ENCODE measurements at places on chromosomes 13 and 19.
A peak's percentile ranks its signal among the peaks of the same experiment; 100 is the strongest.

DNA sequence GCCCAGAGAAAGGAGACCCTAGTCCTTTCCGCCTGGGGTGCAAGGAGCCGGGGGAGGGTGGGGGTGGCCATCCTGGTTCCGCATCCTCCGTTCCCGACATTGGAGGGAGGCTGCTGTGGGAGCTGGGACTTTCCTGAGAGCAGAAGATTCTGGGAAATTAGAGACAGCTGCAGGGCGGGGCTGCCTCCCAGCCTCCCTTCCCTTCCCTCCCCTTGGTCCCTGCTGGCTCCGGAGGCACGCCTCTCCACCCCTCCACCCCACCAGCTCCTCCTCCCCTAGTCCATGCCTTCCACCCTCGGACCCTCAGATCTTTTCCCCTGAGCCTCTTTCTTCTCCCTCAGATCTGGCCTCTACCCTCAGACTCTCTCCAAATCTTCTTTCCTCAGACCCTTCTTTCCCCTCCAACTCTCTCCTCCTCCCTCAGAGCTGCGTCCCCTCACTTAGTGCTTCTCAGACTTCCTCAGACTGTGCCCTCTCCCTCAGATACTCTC, 3.1 kb upstream of the BCL3 start:
- DNase-seq: no peak

DNA sequence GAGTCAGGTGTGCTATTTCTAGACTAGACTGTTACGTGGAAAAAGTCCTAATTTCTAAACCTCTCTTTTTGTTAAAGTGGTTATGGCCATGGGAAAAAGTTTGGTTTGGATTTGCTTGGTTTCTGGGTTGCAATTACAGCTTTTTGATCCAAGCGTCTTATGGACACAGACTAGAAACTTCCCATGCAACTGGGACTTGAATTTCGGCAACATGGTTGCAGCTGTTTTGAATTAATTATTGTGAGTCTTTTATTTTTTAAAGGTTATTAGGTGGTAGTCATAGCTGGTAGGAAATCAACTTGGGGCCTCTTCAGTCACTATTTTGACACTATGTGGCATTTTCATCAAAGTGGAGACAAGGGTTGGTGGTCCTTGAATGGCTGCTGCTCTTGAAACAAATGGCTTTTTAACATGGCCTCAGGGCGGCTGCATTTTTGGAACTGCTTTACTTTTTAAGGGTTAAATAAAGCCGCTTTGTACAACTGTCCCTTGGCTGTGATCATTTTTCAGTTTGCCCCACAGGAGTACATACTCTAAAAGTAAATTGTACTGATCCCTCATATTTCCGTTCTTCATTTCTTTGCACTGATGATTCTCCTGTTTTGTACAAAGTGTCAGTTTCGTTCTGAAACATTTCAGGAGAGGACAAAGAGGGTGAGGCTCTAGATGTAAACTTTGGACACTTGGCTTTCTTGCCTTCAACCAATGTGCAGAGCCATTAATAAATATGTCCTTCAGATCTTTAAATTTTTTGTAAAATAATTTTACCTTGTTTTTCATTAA, 15.9 kb downstream of the HNRNPM start:
- DNase-seq: no peak

DNA sequence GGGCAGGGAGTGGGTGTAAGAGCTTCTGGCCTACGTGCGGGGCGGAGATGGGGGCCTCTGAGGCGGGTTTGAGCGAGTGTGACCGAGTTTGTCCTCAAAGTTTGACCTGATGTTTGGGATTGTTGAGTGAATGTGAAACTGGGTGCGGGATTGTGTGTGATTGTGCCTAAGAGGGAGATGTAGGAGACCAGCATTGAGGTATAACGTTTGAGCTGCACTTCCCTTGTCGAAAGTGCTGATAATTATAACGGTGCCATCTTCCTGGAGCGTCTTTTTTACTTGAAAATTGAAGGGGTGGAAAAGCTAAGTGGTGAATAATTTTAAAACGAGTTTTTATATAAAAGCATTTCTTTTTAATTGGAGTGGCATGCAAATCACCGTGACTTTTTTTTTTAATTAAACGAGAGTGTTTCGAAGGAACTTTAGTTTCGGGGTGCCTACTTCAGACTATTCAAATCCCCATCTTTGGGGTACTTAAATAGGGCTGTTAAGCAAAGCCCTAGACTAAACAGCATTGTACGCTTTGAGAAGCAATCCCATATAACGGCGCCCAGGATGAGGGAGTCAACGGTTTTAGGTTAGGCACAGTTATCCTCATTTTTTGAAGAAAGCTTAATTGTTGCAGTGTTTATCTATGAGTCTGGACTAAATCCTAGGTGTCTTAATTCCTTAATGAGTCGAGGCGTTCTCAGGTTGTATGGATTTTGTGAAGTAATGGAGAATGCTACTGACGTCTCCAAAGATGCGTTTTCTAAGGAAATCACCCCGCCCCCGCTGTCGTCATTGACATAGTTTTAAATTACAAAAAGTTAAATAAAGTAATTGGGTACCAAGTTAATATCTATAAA, 594 bp downstream of the ZNF146 start:
- DNase-seq: no peak

DNA sequence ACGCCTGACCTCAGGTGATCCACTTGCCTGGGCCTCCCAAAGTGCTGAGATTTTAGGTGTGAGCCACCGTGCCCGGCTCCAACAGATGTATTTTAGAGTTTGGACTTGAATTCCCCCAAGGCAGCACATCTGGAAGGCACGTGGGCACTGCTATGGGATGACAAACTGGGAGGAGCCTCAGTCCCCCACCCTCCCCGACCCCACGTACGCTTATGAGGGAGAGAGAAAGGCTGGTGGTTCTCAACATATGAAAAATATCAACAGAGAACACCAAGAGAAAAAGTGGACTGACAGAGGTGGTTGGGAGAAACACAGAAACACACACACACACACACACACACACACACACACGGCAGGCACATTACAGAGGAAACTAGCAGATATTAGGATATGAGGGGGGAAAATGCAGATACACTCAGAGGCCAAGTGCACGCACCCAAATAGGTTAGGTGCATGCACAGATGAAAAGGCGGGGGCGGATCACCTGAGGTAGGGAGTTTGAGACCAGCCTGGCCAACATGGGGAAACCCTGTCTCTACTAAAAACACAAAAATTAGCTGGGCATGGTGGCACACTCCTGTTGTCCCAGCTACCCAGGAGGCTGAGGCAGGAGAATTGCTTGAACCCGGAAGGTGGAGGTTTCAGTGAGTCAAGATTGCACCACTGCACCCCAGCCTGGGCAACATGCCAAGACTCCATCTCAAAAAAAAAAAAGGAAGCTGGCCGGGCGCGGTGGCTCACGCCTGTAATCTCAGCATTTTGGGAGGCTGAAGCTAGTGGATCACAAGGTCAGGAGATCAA, 3.2 kb downstream of the STX10 start:
- no peak for DNase-seq

DNA sequence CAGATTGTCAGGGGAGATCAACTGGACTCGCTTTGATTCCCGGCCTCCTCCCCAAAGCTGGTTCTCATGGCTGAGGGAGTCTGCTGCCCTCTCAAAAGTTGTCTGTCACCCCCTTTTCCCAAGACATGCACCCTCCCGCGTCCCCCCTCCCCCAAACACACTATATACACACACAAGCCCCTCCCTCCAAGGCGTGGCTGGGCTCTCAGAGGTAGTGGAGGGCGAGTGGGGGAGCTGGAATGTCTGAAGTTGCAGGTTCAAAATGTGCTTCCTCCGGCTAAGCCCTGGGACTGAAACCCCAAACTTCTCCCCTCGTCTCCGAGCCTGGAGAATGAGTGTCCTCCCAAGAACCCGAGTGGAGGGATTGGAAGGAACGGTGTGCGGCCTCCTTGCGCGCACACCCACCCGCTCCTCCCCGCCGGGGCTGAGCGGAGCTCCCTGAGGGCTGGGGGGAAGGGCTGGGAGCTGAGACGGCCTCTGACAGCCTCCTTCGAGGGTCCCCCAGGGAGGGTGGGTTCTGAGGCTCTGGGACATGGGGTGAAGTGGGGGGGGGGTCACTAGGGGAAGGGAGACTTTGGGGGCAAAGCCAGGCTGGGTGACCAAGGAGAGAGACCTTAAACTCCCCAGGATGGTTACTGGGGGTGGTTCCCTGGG, 9.9 kb upstream of the MEIS3 start:
- no peak for DNase-seq

DNA sequence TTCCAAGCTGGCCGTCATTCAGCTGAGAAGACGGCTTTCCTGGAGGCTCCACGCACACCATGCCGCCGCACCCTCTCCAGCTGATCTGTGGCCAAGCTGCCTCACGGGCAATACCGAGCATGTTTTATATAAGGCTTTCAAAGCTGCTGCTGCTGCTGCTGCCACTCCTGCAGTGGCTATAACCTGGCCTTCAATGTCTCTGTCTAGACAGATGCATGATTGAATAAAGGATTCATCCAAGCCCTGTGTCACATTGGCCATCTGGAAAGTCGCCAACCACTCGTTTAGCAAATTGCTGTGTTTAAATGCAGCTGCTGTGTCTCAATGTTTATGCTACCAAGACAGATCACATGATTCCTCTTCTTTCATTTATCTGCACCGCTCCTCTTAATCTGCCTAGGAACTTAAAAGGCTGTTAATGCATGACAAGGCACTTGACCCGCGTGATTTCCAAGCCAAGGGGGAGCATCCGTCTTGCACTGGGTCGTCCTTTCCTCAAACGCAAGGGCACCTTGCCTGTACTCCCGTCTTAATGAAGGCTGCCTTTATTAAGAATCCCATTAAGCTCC, 114.3 kb downstream of the TEX26 start:
- no peak for DNase-seq

- DNase-seq: no peak
These were observed 35.2 kb downstream of the PIP5K1C start for GRCh38 chr19:3664879-3665642.

- DNase-seq: no peak
These were observed 156.0 kb downstream of the KCTD12 start for GRCh38 chr13:76730220-76730619.

DNA sequence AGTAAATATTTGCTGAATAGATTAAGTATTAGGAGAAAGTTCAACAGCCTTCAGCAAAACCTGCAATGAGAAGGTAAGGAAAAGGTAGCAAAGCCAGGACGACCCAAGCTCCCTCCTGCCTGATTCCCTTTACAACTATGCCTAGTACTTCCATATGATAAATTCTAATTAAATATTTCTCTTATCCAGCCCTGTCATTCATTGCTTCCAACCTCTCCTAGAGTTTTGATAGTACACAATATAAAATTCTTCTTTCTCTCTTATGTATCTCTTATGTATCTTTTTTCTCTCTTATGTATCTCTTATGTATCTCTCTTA, 187.2 kb downstream of the DCT start:
- no peak for DNase-seq

DNA sequence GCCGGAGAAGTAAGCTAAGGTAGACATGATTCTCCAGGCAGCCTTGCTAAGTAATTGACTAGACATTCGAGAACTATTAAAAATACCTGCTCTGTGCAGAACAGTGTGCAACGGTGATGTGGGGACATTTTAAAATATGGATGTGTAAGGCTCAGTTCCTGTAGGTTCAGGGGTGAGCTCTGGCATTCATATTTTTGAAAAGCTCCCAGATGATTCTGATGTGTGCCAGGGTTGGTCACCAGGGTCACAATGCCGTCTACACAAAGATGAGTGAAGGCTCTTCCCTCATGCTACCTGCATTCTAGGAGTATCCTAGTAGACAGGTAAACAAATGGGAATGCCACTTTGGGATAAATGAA, 702 bp upstream of the EPSTI1 start:
- DNase-seq: no peak

- DNase-seq: no peak
These were observed 169.4 kb downstream of the B3GLCT start for GRCh38 chr13:31369213-31369612.

- DNase-seq: peak; percentile 34
These were observed 17.9 kb upstream of the ZNF175 start for GRCh38 chr19:51552996-51553725.

DNA sequence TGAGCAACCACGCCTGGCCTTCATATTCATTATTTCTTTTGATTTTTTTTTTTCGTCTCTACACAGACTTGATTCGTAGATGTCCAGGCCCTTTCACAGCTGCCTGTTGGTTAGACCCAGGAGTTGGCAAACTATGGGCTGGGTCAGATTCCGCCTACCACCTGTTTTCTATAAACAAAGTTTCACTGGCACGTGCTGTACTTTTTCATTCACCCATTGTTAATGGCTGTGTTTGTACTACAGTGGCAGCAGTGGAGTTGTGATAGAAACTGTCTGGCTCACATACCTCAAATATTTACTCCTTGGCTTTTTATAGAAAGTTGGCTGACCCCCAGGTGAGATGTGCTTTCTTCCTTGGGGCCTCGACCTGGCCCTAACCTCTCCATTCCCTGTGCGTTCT, 72.9 kb upstream of the TEX29 start:
- no peak for DNase-seq

DNA sequence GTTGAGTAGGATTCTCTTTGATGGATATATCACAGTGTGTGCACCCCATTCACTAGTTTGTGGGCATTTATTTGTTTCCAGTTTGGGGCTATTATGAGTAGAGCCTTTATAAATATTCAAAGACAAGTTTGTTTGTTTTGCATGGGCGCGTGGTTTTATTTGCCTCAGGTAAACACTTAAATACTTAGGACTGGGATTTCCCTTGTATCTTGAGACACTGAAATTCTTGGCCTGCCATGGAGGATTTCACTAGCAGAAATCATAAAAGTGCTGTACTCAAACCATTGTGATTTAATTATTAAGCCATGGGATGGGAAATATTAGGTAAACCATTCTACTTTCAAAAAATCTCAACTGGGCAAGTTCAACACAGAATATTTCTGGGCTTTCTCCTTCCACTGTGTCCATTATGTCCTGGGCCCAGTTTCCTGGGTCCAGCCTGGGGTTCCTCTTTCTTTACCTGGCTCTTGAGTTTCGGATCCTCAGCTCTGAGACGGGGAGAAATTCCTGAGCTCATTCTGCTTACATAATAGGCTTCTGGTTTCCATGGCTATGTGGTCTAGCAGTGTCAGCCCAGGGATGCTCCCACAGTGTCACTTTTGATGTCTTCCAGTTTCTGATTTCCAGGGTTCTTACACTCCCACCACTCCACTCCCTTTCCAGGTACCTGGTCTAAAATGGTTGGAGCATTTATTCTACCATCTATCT, 14.4 kb downstream of the MYO16 start:
- no peak for DNase-seq

DNA sequence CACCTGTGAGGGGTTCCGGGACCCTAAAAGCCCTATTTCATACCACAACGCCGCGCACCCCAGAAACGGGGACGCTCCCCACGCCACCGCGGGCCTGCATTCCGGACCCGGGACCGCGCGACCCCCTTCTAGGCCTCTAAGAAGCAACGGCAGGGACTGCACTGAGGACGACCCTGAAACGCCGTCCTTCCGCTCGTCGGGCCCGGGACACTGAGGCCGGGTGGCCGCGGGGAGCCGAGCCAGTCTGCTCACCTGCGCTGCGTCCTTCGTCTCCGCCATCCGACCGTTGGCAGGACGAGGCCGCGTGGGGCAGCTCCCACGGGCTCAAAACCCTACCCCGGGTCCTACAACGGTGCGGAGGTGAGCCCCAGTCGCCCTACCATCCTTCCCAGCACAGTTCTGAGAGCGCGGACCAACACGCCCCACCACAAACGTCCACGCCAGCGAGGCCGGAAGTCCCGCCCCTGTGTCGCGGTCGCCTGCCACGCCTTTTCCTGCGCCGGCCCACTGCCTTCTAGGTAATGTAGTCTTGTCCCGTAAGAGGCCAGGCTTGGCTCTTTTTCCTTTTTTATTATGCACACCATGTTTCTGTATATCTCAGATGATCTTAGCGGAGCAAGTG, at the start of gene ZNF550:
ZNF550 (minus strand) TSS at position 460 of the 622 bp plus-strand sequence; CDS start at position 279, 181 bp downstream.
- DNase-seq: peak; percentile 92

All from GM13977 (cell line).